M059J (cell line): ENCODE measurements at places on chromosomes 11 and 22.
A peak's percentile ranks its signal among the peaks of the same experiment; 100 is the strongest.

DNA sequence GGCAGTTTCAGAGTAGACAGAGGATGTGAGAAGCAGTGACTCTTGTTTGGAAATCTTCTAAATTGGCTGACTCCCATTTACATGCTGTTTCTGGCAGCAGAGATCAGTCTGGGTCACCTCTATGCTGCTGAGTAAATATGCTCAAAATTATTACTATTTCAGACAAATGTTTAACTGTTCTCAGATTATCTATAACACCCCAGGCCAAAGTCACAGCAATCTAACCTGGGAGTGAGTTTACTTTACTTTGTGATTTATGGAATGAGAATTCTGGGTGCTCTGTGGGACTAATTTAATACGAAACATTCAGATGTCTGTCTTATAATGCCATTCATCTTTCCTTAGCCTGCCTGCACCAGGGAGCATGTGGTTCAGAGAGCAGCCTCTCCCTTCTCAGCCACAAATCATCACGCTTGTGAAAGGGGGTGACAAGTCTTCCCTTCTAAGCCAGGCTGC lies 282.5 kb upstream of the MPPED2 start:
- DNase-seq, result no peak

DNA sequence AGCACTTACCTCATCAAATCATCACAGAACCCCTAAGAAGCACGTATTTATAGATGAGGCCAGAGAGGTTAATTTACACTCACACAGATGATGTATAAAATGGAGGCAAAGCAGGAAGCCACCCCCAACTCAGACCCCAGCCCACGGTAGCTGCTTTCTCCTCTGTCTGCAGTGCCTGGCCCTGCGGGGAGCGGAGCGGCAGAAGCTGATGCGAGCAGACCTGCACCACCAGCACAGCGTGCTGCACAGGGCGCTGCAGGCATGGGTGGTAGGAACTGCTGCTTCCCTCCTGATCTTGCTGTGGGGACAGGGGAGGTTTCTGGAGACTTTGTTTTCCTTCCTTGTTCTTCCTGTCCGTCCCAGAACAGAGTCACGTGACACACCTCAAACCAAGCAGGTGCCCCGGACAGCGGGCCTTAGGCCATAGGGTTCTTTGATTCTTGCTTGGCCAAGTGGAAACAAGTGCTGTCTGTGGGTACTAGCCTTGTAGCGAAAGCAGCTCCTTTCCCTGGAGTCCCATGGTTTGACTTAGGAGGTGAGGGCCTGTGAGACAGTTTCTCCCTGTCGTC lies 57.8 kb downstream of the PISD start:
- no peak for DNase-seq

DNA sequence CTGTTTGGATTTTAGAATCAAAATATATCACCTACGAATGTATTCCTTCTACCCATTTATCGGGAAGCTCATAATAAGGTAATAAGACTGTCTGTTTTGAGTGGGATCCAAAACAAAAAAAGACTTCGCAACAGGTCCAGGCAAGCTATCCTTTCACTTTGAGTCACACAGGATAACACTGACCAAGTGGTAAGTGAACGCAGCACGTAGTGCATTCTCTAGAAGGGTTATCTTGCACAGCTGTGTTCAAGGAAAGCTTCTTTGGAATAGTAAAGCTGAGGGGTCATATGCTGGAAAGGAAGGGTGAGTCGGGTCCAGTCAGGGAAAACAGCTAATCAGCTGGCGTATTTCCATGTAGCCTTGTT lies 22.3 kb upstream of the NRGN start:
- peak; percentile 27 for DNase-seq

DNA sequence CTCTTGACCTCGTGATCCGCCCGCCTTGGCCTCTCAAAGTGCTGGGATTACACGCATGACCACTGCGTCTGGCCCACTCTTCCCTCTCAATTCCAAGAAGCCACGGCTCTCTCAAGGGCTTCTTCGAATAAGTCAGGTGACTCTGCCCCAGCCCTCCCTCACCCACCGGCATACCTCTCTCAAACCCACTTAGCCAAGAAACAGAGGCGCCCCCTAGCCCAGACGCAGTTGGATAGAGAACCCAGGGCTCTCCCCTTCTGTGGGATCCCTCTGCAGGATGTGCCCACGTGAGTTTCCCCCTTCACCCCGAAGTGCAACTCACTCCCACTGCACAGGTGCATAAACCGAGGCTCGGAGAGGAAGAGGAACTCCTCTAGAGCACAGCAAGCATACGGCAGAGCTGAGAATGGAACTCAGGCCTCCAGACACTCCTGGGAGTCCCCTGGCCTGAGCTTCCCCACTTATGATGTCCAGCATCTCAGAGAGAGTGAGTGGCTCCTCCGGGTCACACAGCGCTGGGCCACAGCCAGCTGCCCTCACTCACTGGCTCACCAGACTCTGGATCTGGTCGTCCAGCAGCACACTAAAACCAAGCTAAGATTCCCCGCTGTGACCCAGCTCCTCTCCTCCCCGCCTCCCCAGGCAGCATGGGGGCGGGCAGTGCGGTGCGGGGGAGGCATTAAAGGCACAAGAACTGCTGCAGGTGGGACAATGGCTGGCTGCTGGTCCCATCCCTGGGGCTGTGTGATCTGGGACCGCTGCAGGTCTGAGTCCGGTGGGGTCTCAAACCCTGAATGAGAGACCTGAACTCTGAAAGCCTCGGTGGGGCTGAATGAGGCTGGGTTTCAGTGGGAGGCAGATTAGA lies 16.8 kb upstream of the RGL4 start:
- no peak for DNase-seq

- no peak for DNase-seq
Measured at GRCh38 chr11:104836691-104837090, 61.6 kb downstream of the CASP12 start.

- DNase-seq, result peak; percentile 84
Measured at GRCh38 chr11:100674212-100674611, 12.9 kb upstream of the ARHGAP42 start.

- DNase-seq, result peak; percentile 74
Measured at GRCh38 chr11:4072668-4073285, 21.8 kb upstream of the RRM1 start.

DNA sequence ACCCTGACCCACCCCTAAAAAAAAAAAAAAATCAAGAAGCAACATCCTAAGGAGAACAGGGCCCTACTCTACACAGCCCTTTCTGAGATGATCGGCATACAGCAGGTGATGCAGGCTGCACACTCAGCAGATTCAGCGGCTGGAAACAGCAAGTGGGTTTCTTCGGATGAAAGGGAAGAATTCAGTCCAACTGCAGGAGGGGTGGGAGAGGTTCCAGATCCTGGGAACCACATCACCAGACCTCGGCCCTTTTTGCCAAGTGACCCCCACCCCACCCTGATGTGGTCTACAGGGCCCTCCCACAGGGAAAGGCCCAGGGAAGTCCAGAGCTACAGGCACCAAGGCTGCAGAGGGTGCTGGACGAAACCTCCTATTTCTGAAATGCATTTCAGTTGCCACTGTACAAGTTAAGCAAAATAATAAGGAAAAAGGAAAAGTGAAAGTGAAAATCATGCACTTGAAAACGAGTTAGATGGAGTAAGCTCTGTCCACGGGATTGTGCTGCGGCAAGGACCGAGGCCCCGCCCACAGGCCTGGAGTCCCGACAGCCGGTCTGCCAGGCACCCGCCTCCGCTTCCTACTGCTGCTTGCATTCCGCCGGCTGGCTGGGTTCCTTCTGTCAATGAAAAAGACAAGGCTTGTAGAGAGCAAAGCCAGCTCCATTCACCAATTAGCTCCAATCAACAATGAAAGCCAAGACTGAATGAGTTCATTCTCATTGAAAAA lies 16.0 kb upstream of the PHLDA2 start:
- peak; percentile 71 for DNase-seq

- no peak for DNase-seq
Measured at GRCh38 chr11:34805937-34806336, 110.2 kb downstream of the APIP start.
